Natural killer cell (primary cell): ENCODE measurements at places on chromosomes 5 and 9.

DNA sequence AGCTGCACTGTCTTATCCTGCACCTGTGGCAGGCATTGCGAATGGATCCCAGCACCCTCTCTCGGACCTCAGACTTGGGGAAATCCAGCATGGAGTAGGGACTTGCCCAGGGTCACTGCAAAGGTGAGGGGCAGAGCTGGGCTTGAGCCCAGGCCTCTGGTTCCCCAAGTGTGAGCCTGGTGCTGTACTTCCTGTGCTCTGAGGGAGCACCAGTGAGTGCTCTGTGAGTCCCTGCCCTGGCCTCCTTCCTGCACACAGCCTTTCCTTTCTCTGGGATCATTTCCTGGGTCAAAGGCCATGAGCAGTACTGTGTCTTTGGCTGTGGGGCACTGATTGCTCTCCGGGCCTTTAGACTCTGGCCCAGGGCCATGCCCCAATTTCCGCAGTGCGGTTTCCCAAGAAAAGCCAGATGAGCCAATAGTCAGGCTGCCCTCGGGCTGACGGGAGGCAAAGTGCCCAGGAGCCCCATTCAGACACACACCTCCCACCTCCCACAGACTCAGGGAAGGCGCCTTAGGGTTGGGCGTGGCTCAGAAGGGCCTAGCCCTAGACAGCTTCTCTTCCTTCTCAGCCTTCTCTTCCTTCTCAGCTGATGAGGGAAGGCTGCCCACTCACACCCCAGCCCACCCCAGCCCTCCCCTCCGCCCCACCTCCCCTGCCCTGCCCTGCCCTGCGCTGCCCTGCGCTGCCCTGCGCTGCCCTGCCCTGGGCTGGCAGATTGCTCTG lies 23.3 kb upstream of the TRIM14 start:
- DNase-seq = no peak

GRCh38 chr5:164650427-164650826 lies 1145.0 kb downstream of the MAT2B start:
- no peak for DNase-seq

GRCh38 chr5:58024151-58024550 lies 435.7 kb downstream of the PLK2 start:
- DNase-seq = no peak

GRCh38 chr5:155129513-155129880 lies 115.9 kb downstream of the KIF4B start:
- no peak for DNase-seq

- DNase-seq = peak; percentile 30
Observed at GRCh38 chr5:176726746-176727527, 79.7 kb downstream of the TSPAN17 start.

DNA sequence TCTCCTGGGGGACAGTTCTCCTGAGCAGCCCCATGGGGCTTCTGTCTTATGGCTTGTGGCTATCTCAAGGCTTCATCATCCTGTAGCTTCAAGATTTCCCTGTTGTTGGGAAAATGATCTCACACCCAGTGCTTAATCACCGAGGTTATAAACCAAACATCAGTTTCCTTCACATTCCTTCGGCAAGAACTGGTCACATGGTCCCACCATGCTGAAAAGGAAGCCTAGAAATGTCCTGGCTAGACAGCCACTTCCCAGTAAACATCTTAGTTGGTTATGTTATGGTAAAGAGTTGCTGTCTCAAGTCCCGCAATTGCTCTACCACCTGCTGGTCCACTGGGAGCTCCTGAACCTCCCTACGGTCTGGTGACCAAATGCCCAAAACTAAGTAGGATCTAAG lies 66.0 kb downstream of the RAB3C start:
- DNase-seq = no peak

DNA sequence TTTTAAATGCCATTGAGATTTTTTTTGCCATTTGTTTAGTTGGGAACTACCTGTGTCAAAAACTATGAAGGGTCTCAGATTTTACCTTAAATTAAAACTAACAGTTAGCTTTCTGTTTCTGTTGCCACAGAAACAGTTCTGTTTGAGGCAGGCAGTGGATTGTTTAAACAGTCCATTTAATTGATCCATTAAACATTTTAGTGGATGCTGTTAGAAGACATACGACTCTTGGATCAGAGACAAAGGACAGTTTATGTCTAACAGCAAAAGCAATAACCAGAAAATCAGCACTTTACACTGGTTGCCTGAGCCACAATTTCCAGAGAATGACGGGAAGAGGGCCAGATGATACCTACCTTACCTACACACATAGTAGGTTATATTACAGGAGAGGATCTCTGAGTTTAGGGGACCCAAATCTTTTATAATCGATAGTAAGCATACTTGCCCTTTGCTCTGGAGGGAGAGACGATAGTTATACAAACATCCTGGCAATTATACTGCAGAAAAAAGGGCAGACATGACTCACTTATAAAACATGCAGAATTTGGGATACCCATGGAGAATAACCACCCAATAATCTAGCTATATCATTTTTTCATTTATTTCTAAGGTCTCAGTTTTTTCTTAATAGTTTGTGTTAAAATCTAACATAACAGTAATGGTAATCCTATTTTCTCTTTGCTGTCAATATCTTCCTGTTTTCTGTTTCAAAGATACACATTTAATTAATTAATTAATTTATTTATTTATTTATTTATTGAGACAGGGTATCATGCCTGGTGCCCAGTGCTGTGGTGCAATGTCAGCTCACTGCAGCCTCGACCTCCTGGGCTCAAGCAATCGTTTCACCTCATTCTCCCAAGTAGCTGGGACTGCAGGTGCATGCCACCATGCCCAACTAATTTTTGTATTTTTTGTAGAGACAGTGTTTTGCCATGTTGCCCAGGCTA lies 136.7 kb upstream of the TNFAIP8 start:
- no peak for DNase-seq

GRCh38 chr9:95645992-95646391 lies 129.2 kb upstream of the PTCH1 start:
- DNase-seq = no peak
